ENCODE measurements at places on chromosomes 6 and 20. TPM values are rescaled to one million over a fixed set of nuclear protein-coding genes. Genes with fewer than 3 reads are reported as not detected.
A peak's percentile ranks its signal among the peaks of the same experiment; 100 is the strongest.

The KHDC1L gene
- polyA plus RNA-seq, result not detected

- peak; percentile 15 for DNase-seq
These were observed 860.5 kb downstream of the DHX35 start for GRCh38 chr20:39822667-39823066.

DNA sequence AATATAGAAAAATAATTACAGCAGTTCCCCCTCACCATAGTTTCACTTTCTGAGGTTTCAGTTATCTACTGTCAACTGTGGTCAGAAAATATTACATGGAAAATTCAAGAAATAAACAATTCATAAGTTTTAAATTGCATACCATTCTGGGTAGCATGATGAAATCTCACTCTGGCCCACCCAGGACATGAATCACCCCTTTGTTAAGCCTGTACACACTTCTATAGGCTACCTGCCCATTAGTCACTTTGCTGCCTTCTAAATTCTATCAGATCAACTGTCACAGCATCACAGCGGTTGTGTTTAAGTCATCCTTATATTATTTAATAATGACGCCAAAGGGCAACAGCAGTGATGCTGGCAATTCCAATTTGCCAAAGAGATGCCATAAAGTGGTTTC lies 140.3 kb upstream of the RUNX2 start:
- no peak for DNase-seq

DNA sequence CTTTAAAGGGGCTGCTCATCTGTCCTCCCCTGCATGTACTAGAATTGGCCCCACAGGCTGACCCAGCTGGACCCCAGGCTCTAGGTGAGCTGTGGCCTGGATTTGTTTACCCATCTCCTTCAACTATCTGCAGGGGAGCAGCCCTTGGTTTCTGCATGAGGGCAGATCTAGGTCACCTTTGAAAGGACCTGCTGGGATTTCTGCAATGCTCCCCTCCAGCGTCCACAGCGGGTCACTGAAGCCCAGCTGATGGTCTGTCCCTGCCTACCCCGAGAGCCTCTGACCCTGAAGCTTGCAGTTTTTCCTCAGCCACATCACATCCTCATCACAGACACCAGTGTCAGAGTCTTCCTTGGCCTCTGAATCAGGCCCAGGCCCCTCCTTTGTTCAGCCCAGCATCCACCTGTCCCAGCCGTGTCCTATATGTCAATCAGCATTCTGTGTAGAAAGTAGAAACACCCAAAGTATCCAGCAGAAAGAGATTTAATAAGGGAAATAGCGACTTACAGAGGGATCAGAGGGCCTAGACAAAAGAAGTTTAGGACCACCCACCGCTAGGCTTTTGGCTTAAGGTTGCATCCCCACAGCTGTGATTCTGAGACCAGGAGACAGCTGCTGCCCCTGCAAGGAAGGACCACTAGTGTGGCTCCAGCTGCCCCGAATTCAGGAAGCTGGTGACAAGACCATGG lies 243.1 kb downstream of the LRFN2 start:
- DNase-seq, result no peak

DNA sequence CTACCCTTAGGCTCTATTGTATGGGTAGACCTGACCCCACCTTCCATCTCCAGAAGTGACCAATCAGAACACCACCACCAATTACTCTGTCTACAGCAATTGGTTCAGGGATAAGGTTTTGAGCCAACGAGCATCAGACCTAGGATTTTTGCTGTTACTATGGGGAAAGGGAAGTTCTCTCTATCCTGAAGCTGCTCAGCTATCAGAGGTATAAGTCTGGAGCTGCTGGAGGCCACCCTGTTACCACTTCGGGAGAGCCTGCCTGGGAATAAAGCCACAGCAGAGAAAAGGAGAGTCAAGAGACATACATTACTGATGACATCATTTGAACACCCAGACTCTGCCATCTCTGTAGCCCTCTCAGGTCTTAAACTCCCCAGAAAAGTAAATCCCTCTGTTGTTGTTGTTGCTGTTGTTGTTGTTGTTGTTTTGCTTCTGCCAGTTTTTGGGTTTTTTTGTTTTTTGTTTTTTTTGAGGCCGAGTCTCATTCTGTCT lies 94.5 kb downstream of the PREX1 start:
- no peak for DNase-seq

Measured in BJ (cell line).